ENCODE measurements at places on chromosomes 6 and 20.

GRCh38 chr20:39554341-39554740 is 592.2 kb downstream of the DHX35 start:
- no peak for DNase-seq

DNA sequence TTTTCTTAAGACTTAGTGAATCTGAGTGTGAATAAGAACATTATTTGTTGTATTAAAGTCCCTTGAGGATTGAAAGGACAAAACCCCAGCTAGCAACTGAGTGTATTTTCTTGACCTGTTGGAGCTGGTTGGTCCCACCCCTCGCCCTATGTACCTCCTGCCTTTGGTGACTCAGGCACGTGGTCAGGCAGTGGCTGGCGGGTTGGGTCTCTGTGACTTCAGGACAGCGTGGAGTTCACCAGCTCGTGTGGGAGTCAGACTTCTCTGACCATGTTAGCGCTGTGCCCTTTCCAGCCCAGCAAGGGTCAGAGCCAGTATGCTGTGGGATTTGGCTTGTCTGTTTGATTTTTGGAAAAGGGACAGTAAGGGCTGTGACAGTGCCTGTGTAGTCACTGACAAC is 93.7 kb downstream of the SSR1 start:
- DNase-seq, result no peak

DNA sequence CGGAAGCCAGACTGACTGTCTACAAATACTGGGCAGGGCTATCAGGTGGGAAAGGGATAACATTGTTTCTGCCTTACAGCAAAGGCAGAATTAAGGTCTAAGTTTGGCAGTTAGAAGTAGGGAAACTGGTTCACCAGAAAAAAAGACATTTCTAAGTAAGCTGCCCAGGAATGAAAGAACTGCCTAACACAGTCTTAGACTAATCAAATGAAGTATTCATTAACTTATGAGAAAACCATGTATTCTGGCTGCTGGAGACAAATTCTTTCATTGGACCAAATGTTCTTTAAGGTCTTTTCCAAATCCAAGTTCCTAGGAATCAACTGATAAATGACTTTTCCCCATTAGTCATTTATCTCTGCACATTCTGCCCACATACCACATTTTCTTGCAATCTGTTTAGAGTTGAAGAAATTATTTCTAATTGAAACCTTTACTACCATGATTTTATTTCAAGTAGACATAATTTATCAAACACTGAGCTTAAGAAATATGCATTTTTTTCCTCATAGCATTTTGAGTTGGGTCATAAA is 120.3 kb upstream of the OGFRL1 start:
- no peak for DNase-seq

GRCh38 chr20:40497899-40498691 is 190.9 kb downstream of the MAFB start:
- no peak for DNase-seq

GRCh38 chr6:138001750-138002349 is 105.4 kb downstream of the PERP start:
- DNase-seq, result peak; percentile 58

- no peak for DNase-seq
Observed at GRCh38 chr6:160952633-160953281, 38.8 kb upstream of the MAP3K4 start.

- DNase-seq, result no peak
Observed at GRCh38 chr20:55354720-55355119, 650.6 kb downstream of the CBLN4 start.

GRCh38 chr20:51735728-51736600 is 32.2 kb downstream of the ATP9A start:
- no peak for DNase-seq

Data from activated T-cell treated with anti-CD3 and anti-CD28 coated beads for 4 hours (primary cell).